ENCODE measurements at places on chromosomes 2 and 18. TPM values are rescaled to one million over a fixed set of nuclear protein-coding genes. Genes with fewer than 3 reads are reported as not detected.

The TLX2 gene
- not detected for total RNA-seq

DNA sequence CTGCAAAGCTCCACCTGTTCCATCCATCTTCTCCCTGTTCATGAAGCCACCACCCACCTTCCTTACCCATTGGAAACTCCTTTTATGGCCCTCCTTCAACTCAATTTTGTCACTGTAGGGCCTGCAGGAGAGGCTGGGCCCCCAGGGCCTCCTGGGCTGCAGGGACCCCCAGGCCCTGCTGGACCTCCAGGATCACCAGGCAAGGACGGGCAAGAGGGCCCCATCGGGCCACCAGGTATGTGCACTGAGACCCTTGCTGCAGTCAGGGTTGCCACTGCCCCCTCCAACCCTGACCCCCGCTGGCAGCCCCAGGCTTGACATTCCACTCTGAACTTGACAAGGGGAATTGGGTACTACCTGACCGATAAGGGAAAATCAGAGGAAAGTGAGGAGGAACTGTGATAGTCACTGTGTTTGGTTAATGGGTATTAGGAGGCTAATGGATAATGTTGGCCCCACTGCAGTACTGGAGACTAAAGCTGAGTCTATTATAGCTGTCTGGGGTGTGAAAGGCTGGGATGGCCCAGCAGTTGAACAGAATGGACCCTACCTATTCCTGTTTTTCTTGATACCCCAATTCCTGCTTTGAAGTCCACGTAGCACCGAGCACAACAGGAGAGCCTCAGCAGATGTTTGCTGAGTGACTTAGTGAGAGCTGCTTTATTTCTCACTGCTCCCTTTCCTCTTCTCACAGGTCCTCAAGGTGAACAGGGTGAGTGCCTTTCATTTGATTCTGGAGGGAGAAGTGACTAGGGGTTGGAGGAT, 2.1 kb upstream of the KHK start:
- ATAC-seq = no peak

The KCNIP3 gene
- 0.96 TPM for total RNA-seq

DNA sequence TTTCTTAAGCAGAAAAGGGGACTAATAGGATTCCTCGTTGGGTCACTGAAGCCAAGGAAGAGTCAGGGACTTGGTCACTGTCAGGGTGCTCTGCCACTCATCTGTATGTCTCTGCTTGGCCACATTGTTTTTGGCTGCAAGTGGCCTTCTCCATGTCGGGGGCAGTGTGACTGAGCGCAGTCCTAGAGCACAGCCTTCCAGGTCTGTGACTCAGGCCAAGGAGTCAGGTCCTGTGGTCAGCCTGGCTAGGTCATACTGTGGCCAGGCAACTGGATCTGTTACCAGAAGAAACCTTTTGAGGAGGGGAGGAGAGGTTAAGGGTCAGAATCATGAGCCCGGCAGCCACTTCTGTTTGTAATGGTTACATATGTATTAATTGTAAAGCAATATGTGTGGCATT, 61.3 kb downstream of the GALNT1 start:
- peak; percentile 26 for ATAC-seq

DNA sequence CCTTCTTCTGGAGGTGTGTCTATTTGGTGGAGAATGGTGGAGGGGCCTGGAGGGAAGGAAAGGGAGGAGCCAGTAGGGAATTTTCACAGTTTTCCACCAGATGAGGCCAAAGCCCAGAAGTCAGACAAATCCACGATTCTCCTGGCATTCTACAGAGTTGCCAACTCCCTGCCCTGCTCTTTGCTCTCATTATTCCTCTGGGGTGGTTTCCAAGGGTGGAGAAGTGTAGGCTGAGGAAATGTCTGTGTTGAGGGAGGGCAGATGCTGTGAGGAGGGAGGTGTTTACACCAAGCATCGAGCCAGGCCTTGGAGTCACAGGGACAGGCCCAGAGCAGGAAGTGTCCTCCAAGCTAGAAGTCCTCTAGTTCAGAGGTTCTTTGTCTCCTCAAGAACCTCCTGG, 124.1 kb upstream of the LGALSL start:
- ATAC-seq = peak; percentile 58

- no peak for ATAC-seq
Measured at GRCh38 chr2:9279426-9279825, 72.8 kb downstream of the ASAP2 start.

The FAM237A gene
- total RNA-seq = not detected

The PSMA8 gene
- total RNA-seq = not detected

- ATAC-seq = no peak
Measured at GRCh38 chr2:144455987-144456386, 63.9 kb downstream of the ZEB2 start.

The HOXD8 gene
- total RNA-seq = 0.88 TPM

The CERKL gene
- total RNA-seq = not detected

The USP14 gene
- total RNA-seq = 39.9 TPM

The CCL20 gene
- 2.8 TPM for total RNA-seq

- ATAC-seq = no peak
Measured at GRCh38 chr2:176284461-176285049, 15.3 kb downstream of the MTX2 start.

The PARD6G gene
- total RNA-seq = 33.8 TPM
